ENCODE measurements at places on chromosomes 3 and 15. TPM values are rescaled to one million over a fixed set of nuclear protein-coding genes. Genes with fewer than 3 reads are reported as not detected.

Gene SELENOT
- 77.1 TPM for polyA plus RNA-seq

Gene TAGLN3
- 2.2 TPM for polyA plus RNA-seq

Gene LRTM1
- not detected for polyA plus RNA-seq

Gene GALNT15
- polyA plus RNA-seq, result 1.1 TPM

Gene PLXND1
- 175 TPM for polyA plus RNA-seq

Gene MESP2
- polyA plus RNA-seq, result 0.34 TPM

Gene IL17RD
- polyA plus RNA-seq, result 14.3 TPM

Gene FBXO40
- 0.10 TPM for polyA plus RNA-seq

Gene CMTM7
- 73.5 TPM for polyA plus RNA-seq

Gene FEZF2
- polyA plus RNA-seq, result not detected

Gene BTLA
- polyA plus RNA-seq, result 0.67 TPM

Gene TEX55
- not detected for polyA plus RNA-seq

Gene ZNF197
- 37.0 TPM for polyA plus RNA-seq

Gene WDR93
- 2.1 TPM for polyA plus RNA-seq

Gene SKIL
- polyA plus RNA-seq, result 63.8 TPM

Gene INSYN1
- polyA plus RNA-seq, result 29.3 TPM

Gene TRH
- polyA plus RNA-seq, result 0.55 TPM
